ENCODE measurements at places on chromosomes 5 and 9.
A peak's percentile ranks its signal among the peaks of the same experiment; 100 is the strongest.

DNA sequence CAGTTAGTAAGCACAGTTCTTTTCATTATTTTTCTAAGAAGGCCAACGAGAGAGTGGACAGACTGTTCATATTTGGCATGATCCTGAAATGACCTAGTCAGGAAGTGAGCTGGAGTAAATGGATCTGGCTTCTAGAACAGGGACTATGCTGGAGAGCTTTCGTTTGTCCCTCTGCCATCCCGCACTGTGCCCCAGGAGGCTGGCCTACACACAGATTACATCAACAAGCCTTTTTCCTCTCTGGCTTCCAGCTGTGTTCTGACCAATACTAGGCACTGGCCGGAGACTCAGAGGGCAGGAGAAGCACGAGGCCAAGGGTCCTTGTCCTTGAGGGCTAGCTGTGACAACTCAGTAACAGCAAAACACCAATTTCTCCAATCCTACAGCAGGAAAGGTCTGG lies 127.8 kb downstream of the MED27 start:
- no peak for DNase-seq

DNA sequence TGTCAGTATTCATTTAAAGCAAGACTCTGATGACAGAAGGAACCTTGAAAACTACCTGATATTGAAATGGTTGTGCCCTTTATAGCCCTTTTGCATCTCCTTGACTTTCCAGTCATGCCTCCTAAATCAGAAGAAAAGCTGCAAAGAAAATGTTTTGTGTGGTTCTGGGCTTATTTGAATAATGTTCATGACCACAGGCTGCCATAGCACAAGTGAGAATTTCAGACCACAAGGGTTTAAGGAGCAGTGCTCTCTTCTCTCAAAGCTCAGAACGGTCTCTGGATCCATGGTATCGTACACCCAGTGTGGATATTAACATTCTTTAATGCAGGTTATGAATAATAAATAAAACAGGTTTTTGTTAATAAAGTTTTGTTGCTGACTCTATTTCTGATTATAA lies 54.2 kb downstream of the GPR107 start:
- no peak for DNase-seq

DNA sequence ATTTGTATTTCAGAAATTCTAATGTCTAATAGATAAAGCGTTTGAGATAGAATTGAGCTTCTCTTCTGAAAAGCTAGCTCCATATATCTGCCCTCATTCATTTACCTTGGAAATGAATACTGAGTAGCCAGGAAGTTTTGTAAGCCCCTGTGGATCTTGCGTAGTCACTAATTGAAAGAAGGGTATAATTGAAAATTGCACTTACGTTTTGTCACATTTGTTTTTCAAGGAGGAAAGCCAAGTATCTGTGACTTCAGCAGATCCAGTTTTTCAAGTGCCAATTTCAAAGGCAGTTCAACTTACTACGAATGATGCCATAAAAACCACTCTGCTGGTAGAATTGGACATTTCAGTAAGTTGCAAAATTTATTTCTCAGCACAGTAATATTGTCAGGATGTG lies 14.0 kb downstream of the MTRR start:
- DNase-seq, result no peak

GRCh38 chr5:102138243-102138653 lies 157.8 kb downstream of the SLCO4C1 start:
- no peak for DNase-seq

- no peak for DNase-seq
Measured at GRCh38 chr5:171810227-171810626, 24.6 kb downstream of the SMIM23 start.

- no peak for DNase-seq
Measured at GRCh38 chr5:157387683-157388093, 72.3 kb upstream of the NIPAL4 start.

GRCh38 chr5:19140276-19140675 lies 847.7 kb downstream of the CDH18 start:
- DNase-seq, result no peak

- DNase-seq, result no peak
Measured at GRCh38 chr5:62184444-62184843, 121.6 kb upstream of the KIF2A start.

DNA sequence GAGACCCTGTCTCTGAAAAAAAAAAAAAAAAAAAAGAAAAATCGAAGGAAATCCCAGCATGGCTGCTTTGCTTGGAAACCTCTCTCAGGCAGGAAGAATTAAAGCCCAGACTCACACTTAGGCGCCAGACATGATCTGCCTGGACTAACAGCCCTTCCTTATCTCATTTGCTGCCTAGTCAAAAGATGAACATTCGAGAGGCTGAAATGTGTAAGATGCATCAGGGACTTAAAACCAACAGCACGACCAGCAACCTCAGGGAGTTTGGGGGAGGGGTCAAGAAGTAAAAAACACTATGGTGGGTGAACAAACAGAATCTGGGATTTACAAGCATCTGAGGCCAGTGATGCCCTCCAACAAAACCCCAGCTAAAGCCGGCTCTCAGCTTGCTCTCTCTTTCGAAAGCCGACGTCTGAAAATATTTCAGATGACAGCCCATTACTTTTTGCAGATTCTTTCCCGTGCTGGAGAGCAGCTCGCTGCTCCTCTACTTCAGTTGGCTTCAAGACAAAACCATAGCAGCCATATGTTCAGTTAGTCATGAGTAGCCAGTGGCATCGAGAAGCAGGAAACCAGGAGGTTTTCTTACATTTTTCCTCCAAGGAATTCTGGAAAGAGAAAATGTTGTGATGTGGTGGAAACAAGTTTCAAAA lies 249.9 kb downstream of the MARCHF11 start:
- DNase-seq, result no peak

DNA sequence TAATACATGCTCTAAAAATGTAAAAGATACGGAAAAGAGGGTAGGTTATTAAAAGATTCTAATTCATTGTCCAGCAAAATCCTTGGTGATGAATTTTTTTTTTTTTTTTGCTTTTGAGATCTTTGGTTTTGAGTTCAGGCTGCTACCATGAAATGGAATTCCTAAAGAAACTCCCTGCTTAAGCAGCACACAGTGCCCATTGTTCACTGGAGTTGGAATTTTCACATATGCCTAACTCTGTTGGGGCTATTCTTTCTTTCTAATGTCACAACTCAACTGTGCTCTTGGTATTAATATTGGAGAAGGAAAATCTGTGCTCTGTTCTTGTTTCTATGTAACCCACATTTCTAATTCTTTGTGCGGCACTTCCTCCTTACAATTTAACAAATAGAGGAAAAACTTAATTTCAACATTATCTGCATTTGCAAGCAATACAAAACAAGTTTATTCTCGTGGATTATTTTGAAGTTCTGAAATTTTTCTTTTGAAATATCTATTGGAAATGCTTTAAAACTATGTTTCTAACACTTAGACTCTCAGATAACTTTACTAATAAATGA lies 21.6 kb downstream of the MATR3 start:
- DNase-seq, result no peak

DNA sequence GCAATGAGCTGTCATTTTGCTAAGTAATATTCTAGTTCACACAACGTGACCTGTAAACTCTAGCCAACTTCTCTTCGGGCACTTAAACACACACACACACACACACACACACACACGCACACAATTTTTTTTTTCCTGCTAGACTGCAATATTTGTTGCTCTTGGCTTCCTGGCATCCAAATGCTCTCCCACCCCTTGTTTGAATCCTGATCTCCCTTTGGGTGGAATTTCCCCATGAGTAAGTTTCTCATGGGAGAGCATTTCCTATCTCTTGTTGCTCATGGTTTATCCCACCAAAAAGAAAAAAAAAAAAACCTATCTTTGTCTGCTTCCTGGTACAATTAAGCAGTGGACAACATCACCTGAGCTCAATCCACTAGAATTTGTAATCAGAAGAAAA lies 54.7 kb upstream of the TSLP start:
- DNase-seq, result no peak

- peak; percentile 26 for DNase-seq
Measured at GRCh38 chr5:74866596-74867162, 492 bp upstream of the FAM169A start.

DNA sequence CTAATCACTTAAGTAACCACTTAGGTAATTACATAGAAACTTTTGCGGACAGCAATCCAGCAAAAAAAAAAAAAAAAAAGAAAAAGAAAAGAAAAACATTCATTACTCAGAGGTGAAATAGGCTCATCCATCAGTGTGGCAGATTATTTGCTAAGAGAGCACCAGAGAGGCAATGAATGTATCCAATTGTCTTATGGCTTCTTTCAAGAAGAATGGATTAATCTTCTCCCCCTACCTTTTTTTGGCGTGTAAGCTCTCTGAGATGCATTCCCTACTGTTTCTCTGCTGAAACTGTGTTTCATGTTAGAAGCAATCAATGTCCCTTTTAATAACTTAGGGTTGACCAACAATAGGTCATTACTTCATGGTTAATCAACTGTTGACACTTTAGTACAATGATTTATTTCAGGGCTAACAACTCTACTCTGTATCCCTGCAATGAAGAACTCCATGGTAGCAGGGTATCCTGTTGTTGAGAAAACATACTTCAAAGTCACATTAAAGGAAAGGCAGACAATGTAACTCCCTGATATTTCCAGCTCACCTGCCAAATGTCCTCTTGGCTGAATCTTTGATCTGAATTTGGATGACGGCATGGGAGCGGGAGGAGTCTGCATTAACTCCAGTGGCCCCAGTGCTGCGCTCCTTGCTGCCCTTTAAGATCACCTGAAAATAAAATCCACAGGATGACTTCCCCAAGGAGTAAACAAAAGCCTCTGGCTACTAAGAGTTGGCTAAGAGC lies 57.6 kb downstream of the KIF24 start:
- no peak for DNase-seq

DNA sequence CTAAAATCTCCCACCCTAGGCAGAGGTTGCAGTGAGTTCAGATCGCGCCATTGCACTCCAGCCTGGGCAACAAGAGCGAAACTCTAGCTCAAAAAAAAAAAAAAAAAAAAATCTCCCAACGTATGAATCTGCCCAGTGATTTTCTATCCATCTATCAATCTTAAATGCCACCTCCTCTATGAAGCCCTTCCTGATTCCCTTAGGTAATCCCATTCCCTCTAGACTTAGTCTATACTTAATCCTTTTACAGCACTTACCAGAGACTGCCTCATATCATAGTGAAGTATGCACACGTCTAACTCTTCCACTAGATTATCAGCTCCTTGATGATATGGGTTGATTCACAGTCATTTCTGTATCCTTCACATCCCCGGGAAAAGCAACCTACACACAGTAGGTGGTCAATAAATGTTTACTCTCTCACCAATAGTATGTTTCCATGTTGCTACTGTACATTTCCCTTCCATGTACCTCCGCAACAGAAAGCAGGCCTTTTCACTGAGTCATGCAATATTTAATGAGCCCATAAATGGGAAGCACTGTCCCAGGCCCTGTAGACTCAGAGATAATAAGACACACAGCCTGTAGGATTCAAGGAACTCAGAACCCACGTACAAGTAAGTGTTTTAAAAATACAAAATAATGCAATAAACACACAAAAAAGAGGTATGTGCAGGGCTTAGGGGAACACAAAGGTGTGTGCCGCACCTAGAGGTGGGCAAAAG lies 1.2 kb downstream of the DROSHA start:
- no peak for DNase-seq

GRCh38 chr9:3342159-3342777 lies 183.5 kb downstream of the RFX3 start:
- DNase-seq, result no peak
